ENCODE measurements at places on chromosomes 7 and 10. TPM values are rescaled to one million over a fixed set of nuclear protein-coding genes. Genes with fewer than 3 reads are reported as not detected.

DNA sequence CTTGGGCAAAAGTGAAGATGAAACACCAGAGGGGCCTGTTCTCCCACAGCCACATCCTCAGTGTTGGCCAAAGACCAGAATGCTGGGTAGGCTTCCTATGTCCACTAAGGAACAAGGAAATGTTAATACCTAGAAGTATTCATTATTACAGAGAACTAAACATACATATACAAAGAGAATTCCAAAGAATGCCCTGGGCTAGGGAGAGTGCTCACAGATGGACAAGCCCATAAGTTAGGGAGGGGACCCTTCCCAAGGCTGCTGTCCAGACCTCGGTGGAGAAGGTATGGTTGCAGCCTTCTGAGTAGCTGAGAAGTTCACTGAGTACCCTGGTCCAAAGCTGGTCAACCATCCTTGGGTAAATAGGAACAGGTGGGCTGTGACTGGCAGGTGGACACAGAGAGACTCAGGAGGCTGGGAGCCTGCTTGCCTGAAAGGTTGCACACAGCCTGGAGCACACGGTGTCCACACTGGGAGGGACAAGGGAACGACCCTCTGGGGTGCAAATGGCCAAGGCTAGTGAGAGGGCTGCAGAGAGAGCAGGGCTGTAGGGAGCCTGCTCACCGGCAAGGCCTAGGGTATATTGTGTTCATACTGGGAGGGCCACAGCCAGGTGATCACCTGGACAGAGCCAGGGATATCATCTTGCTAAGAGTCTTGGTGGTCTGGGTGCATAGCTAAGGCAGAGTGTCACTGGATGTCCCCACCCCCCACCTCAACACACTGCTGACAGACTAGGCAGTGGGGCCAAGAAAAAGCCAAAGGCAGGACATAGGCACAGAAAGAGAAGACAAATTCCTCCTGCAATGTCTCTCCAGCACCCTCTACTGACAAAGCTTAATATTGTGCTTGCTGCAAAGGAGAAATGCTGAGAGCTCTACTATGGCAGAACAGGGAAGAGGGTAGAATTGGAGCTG is 40.3 kb downstream of the CPVL start:
- no peak for DNase-seq

DNA sequence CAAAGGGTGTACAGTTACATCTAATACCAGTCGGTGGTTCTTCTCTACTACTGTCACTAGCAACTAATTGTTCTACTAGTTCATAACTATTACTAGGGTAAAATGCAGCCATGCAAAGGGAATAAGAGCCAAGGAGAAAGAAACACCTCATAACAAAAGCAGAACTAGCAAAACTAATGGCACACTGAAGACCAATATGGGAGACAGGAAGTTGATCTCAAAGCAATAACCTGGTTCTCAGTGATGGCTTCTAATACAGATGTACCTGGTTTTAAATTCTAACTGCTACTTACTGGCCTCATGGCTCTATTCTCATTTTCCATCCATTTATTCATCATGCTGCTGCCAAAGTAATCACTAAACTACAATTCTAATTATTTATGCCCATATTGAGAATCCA is 170.3 kb downstream of the SEMA3E start:
- no peak for DNase-seq

DNA sequence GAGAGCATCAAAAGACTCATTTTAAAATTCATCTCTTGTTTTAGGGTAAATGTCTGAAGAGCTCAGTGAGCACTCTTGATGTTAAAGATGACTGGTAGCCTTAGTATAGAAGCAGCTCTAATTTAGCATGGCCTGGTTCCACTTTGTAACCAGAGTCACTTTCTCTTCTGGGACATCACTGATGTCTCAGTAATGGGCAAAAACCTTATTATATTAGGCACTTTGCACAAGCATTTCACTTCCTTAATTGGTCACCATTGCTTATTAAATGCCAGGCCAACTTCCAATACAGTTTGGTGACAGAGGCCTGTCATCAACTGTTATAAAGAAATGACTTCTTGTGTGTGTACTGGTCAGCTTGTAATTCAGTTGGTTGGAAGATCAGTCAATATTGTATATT is 53.0 kb downstream of the STEAP1B start:
- DNase-seq, result no peak

DNA sequence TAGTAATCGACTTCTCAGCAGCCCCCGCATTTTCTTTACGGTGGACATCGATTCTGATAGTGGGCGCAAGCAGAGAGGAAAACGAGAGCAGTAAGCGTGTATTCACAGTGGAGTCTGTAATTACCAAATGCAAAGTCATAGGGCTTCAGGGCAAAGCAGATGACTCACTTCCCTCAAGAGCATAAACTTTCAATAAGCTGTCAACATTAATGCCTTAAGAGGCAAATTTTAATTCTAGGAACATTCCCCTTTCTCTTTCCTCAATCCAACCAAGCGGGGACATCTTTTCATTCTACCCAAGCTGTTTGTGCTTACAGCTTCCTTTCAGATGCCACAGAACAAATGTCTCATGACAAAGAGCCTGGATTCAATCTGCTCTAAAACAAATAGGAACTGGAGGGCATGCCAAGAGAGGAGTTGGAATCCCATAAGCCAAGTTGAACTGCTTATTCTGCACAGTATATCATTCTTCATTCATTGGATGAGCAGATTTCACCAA is 48.6 kb downstream of the MALSU1 start:
- DNase-seq, result no peak

EBLN1 gene
- not detected for total RNA-seq

SLC16A12 gene
- not detected for total RNA-seq

GRCh38 chr7:5679048-5679812 is 102.2 kb downstream of the RNF216 start:
- DNase-seq, result no peak

GRCh38 chr7:17580141-17580540 is 281.7 kb downstream of the AHR start:
- no peak for DNase-seq

NEURL1 gene
- 1.5 TPM for total RNA-seq

DNA sequence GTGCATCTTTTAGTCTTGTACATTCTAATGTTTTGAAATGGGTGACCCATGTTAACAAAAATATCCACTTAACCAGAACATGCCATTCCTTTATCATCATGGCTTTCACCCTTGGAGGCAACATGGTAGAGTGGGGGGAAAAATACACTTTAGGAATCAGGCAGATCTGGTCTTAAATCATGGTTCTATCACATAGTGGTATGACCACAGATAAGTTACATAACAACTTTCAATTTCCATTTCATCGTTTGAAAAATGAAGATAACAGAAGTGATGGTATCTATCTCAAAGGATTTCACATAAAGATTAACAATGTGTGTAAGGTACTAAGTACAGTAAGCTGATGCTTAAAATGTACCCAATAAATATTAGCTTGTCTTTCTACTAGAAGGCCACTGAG is 19.0 kb downstream of the TMEM168 start:
- no peak for DNase-seq

COL28A1 gene
- 0.28 TPM for total RNA-seq

DNA sequence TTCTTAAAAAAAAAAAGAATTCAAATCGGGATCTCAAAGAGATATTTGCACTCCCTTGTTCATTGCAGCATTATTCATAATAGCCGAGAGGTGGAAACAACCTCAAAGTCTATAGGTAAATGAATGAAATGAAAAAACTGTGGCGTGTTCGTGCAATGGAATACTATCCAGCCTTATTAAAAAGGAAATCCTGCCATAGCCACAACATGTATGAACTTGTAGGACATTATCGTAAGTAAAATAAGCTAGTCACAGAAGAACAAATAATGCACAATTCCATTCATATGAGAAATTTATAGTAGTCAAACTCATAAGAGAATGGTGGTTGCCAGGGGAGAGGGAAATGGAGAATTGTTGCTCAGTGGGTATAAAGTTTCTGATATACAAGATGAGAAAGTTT is 37.9 kb downstream of the GRK5 start:
- DNase-seq, result no peak

- no peak for DNase-seq
Measured at GRCh38 chr10:114367351-114368056, 36.8 kb downstream of the AFAP1L2 start.

GRCh38 chr7:11817111-11817740 is 14.8 kb downstream of the THSD7A start:
- DNase-seq, result no peak

GRCh38 chr7:155003092-155003375 is at the start of gene PAXIP1:
Gene PAXIP1 (minus strand): TSS chr7:155003124. CDS start chr7:155002929, 195 bp downstream.
- DNase-seq, result peak; percentile 83

Data from natural killer cell (primary cell).